ENCODE measurements at places on chromosomes 11 and 22.

DNA sequence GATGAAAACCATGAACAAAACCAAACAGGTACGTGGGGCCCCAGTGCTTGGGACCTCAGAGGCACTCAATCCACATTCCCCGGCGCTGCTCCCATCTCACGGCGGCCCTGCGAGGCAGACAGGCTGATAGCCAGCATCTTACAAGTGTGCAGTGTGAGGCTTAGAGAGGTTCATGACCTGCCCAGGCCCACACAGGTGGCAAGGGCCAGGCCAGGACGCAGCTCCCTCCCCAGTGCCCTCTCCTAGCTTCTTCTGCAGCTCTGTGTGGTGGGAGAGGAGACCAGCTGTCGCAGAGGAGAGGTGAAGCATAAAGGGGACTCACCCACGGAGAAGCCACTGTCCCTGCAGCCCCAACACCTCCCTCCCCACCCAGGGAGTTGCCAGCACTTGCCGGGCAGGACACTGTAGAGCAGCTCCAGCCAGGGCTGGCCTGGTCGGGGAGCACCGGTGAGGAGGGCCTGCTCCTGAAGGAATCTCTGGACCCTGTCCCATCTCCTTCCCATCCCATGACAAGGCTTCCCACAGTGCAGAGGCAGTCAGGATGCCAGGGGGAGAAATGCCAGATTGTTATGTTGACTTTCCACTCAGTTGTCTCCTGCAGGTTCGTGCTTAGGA lies 92.4 kb upstream of the TMEM45B start:
- DNase-seq = no peak

DNA sequence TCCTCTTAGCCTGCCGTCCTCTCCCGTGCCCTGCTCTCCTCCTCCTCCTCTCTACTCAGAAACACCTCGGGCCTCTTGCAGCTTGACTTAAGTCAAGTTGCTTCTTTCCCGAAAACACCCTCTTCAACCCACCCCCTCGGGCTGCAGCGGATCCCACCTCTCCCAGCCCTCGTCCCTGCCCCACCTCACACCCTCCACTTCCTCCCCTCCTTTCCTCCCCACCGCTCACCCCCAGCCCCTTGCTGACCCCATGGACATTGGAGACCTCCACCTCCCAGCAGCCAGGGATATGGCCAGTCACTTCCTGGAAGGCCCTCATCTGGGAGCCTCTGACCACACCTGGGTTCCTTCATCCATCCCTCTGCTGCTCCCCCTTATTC lies 8.5 kb upstream of the CYTH4 start:
- DNase-seq = no peak

- DNase-seq = no peak
Observed at GRCh38 chr22:46351767-46352166, 16.3 kb downstream of the TRMU start.

- no peak for DNase-seq
Observed at GRCh38 chr11:46381048-46381818, at the start of gene MDK. TSS of gene MDK (plus strand) at chr11:46381669. CDS start at chr11:46382058, 389 bp downstream.

- no peak for DNase-seq
Observed at GRCh38 chr11:65501472-65502273, 2.8 kb downstream of the MALAT1 start.

DNA sequence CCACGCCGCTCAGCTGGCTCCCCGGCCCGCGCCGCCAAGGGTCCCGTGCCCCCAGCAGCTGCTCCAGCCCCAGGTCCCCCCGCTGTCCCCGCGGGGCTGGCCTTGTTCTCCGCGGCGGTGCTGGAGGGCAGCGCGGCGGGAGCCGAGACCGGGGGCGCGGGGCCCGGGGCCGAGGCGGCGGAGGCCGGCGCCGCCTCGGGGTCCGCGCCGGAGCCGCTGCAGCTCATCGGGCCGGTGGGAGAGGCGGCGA lies 128 bp downstream of the TAF10 start:
- DNase-seq = no peak

DNA sequence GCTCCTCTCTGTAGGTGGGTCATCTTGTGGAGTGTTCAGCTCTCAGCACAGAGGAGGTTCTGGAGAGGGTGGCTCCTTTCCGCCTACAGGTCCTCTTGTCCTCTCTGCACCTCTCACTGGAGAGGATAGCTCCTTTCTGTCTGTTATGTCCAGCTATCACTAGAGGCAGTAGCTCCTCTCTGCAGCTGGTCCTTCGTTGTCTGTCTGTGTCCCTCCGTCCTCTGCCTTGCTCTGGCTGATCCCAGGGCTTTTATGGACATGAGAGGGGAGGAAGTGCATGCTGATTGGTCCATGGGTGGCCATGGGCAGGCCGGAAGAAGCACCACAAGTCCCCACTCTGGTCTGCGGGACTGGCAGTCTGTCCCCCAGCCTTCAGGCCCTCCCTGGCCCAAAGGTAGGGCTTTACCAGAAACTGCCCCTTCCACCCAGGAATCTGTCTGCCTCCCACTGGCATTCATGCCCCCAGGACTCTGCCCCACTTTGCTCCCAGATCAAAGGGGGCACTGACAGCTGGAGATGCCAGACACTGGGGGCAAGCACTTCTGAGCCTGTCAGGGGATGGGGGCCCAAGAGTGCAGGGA lies 38.6 kb upstream of the CALCB start:
- DNase-seq = no peak

DNA sequence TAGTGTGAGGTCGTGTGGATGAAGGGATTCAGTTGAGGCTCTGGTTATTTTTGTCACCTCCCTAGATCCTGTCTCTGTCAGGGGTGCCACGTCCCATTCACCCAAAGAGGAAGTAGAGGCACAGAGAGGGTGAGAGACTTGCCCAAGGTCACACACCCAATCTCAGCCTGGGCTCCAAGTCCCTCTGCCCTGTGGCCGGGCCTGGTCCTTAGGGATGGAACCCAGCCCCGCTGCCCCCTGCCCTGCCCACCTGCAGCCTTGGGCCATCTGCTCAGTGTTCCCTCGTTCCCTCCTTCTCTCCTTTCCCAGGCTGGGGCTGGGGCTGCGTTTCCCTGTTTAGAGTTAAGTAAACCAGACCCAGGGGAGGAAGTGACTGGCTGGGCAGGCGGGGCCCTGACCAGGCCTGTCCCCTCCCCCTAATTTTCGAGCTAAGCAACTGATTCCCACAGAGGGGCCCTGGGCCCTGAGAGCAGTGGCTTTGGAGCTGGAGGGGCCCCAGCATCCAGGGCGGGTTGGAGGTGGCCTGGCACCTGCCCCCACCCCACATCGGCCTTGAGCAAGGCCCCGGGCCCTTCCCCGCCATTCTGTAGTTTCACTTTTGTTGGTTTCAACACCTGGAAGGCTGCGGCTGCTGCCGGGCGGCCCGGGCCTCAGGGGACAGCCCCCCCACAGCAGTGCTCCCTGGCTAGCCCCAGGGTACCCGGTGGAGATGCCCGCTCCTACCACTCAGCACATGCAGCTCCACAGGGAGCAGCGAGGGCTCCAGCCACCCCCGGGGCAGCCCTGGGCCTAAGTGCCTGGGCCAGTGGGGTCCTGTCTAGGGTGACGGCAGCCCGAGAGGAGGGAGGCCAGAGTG lies 1.5 kb downstream of the TCIRG1 start:
- DNase-seq = no peak

DNA sequence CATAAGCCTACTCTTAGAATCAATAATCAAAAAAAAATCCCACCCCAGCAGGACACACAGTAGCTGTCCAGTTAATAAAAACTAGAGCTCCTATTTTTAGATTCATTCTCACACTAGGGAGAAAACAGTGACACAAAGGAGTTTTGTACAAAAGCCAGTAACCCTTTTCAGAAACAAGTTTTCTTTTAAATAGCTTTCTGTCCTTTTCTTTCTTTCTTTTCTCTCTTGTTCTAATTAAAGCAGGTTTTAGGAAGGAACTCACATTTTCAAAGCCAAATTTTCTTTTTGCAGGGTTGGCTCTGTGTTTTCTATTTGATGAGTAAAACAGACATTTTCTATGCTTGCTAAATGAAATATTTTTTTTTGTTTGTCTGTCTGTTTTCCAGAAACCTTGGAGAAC lies 1390.7 kb downstream of the FAM181B start:
- DNase-seq = no peak

Measured in NCI-H1417 treated with DMSO at 0.1 percent for 48 hours (cell line).